Myocyte (in vitro differentiated cells): ENCODE measurements at places on chromosomes 11 and 22. TPM values are rescaled to one million over a fixed set of nuclear protein-coding genes. Genes with fewer than 3 reads are reported as not detected.
A peak's percentile ranks its signal among the peaks of the same experiment; 100 is the strongest.

DNA sequence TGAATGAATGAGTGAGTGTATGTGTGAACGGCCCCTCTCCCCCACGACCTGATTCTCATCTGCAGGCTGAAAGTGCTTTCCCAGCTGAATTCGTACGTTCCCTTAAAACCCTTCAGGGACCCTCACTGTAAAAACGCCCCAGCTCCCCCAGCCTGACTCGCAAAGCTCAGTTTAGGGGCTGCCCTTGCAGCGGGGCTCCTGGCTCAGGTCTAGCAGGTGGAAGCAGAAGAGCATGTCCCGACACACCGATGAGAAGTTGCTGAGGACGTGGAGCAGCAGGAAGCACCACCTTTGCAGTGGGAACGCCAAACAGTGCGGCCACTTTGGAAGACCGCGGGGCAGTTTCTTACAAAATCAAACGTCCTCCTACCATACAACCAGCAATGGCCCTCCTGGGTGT lies 3.6 kb upstream of the MRPL23 start:
- no peak for DNase-seq

GRCh38 chr11:95919514-95919913 lies 4.4 kb downstream of the MTMR2 start:
- no peak for DNase-seq

FXYD2 gene
- not detected in 2 replicates for total RNA-seq

RIMBP3C gene
- 0.42 TPM in 1 of 2 replicates, not detected in the other for total RNA-seq

- peak; percentile 60 for DNase-seq
Observed at GRCh38 chr11:44648109-44648508, 78.7 kb upstream of the TSPAN18 start.

DNA sequence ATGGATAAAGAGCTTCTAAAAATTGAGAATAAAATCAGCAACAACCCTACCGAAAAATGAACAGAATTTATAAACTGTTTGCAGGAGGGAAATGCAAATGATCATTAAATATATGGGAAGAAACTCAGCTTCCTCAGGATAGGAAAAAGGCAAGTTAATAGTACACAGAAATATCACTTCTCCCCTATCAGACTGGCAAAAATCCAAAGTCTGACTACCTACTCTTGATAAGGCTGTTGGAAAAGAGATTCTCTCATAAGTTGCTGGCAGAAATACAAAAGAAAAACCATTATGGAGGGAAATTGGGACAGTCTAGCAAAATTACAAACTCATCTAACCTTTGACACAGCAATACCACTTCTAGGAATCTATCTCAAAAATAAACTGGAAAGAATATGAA lies 100.9 kb upstream of the LDLRAD3 start:
- no peak for DNase-seq
